ENCODE measurements at places on chromosomes 11 and 22. TPM values are rescaled to one million over a fixed set of nuclear protein-coding genes. Genes with fewer than 3 reads are reported as not detected.

DNA sequence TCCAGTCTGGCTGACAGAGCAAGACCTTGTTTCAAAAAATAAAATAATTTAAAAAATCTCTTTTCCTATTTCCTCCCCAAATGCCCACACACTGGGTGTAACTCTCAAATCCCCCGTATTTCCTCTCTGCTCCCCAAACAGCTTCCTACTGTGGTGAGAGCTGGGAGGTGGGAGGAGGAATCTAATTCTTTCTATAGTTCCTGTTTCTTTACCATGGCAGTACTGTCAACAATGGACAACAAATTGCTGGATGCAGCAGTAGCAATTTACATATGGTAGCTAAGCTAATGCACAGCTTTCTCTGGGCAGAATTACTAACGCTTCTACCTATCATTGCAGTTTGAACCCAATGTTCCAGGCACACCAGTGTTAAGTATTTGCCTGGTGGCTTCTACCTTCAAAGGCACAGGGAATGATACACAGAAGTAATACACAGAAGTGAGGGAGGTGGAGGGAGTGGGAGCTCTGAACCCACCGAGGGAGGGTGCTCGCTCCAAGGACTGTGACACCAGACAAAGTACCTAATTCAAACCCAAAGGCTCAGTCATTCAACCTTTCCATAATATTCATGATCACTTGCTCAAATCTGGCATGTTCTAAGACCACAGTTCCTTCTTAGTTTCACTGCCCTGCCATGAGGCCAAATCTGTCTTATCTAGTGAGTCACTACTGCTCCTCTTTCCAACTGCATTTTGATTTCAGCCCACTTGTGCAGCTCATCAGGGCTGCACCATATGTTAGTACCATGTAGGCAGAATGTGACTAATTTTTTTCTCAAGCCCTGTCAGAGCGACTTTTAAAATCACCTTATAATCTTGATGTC is 37.9 kb downstream of the CELF1 start:
- DNase-seq = peak; percentile 73

DNA sequence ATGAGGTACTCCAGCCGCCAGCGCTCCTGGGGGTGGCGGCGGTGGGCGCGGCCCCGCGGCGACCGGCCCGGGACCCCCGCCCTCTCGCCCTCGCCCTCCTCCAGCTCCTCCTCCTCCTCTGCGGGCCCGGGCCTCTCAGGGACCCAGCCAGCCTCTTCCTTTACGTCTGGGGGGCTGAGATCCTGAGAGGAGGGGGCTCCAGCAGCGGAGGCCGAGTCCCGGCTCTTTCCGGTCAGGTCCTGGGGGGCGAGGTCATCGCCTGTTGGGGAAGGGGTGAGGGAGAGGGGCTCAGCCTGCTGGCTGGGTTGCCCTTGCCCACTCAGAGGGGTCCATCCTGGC is 4.3 kb downstream of the ZFTA start:
- DNase-seq = no peak

GRCh38 chr11:134120143-134120850 is 51.4 kb downstream of the JAM3 start:
- peak; percentile 90 for DNase-seq

DNA sequence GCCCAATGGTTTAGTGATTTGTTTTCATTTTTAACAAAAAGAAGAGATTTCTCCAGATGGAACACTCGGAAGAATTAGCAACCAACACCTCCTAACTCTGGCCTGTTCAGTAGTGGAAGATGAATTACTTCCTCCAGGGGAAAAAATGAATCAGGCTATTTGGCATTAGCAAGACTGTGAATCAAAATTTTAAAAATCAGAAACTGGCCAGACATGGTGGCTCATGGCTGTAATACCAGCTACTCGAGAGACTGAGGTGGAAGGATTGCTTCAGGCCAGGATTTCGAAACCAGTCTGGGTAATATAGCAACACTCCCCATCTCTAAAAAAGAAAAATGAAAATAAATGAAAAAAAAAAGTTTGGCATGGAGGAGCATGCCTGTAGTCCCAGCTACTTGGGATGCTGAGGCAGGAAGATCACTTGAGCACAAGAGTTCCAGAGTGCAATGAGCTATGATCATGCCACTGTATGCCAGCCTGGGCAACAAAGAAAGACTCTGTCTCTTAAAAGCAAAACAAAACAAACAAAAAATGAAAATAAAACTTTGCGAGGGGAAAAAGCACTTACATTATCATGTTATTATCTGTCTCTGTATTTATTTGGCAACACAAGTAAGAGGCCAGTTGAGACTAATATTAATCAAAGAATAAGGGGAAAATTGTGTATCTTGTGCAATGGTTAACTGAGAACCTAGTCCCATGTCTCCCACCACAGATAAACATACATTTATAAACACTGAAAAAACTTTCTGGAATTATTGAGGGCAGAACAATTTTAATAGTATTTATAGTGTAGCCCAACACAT is 796.3 kb upstream of the ANO3 start:
- peak; percentile 17 for DNase-seq

DNA sequence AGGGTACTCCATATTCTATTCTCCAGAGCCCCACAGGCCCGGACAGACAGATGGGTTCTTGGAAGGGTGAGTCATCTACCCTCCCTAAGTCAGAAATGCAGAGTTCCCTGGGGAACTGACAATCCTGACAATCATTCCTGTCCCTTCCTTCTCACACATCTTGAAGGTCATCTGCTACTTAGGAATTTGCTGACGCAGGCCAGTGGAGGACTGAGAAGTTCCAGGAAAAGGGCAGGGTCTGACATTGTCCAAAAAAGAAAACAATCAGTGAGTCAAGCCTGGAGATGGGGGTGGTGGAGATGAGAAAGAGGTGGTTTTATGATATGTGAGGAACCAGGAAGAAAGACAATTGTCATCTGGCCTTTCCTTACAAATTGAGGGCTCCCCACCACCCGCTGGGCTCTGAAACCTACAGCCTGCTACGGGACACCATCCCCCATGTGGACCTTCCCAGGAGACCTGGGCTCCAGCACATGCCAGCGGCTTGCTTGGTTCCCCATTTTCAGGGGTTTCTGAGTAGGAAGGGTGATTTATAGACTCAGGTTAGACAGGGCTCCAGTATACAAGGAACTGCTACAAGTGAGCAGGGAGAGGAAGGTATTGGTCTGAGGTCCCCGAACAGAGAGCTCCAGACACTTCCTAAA is 12.9 kb downstream of the CD59 start:
- DNase-seq = peak; percentile 81

GRCh38 chr22:45845076-45845487 is 131.9 kb downstream of the WNT7B start:
- DNase-seq = no peak

DNA sequence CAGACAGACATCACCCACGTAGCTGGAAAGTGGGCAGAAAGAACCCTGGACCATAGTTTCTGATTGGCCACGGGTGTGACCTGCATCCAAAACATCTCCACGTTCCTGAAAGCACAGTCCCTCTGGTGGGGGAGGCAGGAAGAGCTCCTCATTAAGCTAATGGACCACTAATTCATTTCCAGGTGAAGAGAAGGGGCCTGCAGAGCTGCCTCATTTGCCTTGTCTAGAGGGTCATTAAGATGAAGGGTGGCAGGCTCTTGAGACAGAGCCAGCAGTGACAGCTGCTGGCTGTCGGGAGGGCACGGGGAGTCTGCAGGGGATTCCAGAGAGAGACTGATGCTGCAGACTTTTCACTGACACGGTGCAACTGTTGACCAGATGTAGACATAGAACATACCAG is 149.6 kb upstream of the OPCML start:
- DNase-seq = no peak

CCDC89 gene
- 0.13 TPM for total RNA-seq

NDUFS3 gene
- total RNA-seq = 67.7 TPM

ZW10 gene
- total RNA-seq = 19.6 TPM

TMEM132A gene
- 25.2 TPM for total RNA-seq
